ENCODE measurements at places on chromosomes 12 and 14. TPM values are rescaled to one million over a fixed set of nuclear protein-coding genes. Genes with fewer than 3 reads are reported as not detected.

DNA sequence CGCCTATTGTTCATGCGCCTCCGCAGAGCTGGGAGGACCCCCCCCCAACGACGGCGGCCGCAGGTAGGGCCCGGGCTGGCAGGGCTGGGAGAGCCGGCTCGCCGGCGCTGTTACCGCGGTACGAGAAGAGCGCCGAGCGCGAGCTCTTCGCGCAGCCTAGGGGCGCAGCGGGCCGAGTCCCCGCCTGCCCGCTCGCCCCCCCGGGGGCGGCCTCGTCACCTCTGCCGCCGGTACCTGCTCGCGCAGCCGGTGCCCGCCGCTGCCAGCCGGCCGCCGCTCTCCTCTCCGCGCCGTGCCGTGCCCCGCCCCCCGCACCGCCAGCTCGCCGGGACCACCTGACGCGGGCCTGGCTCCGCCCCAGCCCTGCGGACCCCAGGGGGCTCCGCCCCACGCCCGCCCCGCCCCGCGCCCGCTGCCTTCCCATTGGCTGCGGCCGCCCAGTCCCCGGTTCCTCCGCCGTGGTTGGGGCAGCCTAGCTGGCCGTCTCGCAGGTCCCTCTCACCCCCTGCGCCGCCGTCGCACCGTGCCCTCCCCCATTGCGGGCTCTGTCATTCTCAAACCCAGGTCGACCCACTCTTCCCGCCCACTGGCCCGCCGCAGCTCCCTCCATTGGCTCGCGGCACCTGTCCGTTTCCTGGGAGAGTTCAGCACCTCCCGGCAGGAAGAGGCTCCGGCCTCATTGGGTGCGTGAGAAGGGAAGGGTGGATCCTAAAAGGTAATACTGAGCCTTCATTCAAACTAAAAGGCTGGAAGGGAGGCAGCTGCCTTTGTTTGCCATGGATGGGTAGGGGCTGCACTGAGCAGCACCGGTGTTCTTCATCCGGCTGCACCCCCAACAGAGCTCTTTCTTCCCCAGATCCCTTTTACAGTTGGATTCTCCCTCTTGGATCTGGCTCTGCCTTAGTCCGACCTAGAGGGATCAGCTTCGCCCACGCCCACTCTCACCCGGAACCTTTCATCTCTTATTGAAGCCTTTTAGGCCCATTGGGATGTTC, at the start of gene MAP3K9:
Gene MAP3K9, minus strand, starts transcription at position 289 of the 995 bp plus-strand sequence. CDS start 342 bp downstream, outside the sequence.
- H3K4me1 ChIP-seq: no peaks in the 10 kb centered on the region
- H3K4me3 ChIP-seq: peak within 1 kb of the TSS; percentile 85
- H3K27me3 ChIP-seq: no peaks in the 10 kb centered on the region
- peak within 1 kb of the TSS; percentile 84 for H3K27ac ChIP-seq
- no peaks in the 10 kb centered on the region for H3K36me3 ChIP-seq

POLR3B gene
- 10.4 TPM for total RNA-seq

GRCh38 chr14:99255621-99256482, 16.1 kb downstream of the BCL11B start:
- no peaks in the 10 kb centered on the region for H3K27me3 ChIP-seq
- no peaks in the 10 kb centered on the region for H3K4me1 ChIP-seq
- H3K36me3 ChIP-seq: no peaks in the 10 kb centered on the region
- H3K4me3 ChIP-seq: no peak overlapping the region

- no peaks in the 10 kb centered on the region for H3K4me1 ChIP-seq
- no peaks in the 10 kb centered on the region for H3K36me3 ChIP-seq
- no peaks in the 10 kb centered on the region for H3K27me3 ChIP-seq
- peak; percentile 25 for DNase-seq
These were observed 6.2 kb downstream of the CMKLR1 start for GRCh38 chr12:108332791-108333382.

CD27 gene
- total RNA-seq: 1.9 TPM

- DNase-seq: no peak
- H3K4me1 ChIP-seq: peaks cover 8% of the 10 kb centered on the region
- no peaks in the 10 kb centered on the region for H3K27me3 ChIP-seq
- H3K4me3 ChIP-seq: peak overlapping the region; percentile 36
- no peaks in the 10 kb centered on the region for H3K36me3 ChIP-seq
- H3K27ac ChIP-seq: peak overlapping the region; percentile 80
These were observed 2.1 kb downstream of the GPX2 start for GRCh38 chr14:64940336-64940910.

GRCh38 chr12:69095765-69096477, 143.4 kb upstream of the CPSF6 start:
- H3K27me3 ChIP-seq: no peaks in the 10 kb centered on the region
- no peaks in the 10 kb centered on the region for H3K36me3 ChIP-seq
- no peak for DNase-seq
- H3K4me1 ChIP-seq: no peaks in the 10 kb centered on the region
- no peak overlapping the region for H3K27ac ChIP-seq

GRCh38 chr14:100384277-100384676, 61.1 kb downstream of the SLC25A47 start:
- H3K4me3 ChIP-seq: no peak overlapping the region
- no peaks in the 10 kb centered on the region for H3K36me3 ChIP-seq
- H3K27ac ChIP-seq: peak overlapping the region; percentile 3
- H3K4me1 ChIP-seq: peaks cover 3% of the 10 kb centered on the region

GRCh38 chr12:126496201-126496600, 1431.0 kb downstream of the AACS start:
- H3K27ac ChIP-seq: no peak overlapping the region
- no peaks in the 10 kb centered on the region for H3K27me3 ChIP-seq
- H3K36me3 ChIP-seq: no peaks in the 10 kb centered on the region

DNA sequence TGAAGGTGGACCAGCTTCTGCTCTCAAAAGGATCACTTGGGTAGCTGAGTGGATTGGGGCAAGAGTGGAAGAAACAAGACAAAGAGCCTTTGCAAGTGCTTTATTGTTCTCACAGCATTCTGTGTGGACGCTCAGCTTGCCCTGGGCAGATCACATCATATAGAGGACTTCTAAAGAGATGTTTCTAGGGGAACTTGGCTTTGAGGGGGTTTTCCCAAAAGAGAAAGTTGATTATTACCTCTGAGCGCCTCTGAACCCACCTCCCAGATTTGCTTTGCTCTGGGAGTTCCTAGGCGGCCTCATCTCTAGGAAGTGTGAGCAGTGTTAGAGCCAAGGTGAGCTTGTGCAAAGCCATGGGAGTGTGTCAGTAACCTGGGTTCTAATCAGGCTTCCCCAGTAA, 81.7 kb downstream of the RIN3 start:
- H3K27ac ChIP-seq: no peak overlapping the region
- no peak overlapping the region for H3K4me3 ChIP-seq
- no peaks in the 10 kb centered on the region for H3K36me3 ChIP-seq
- no peaks in the 10 kb centered on the region for H3K4me1 ChIP-seq
- H3K27me3 ChIP-seq: no peaks in the 10 kb centered on the region

- no peak for DNase-seq
- H3K27ac ChIP-seq: no peak overlapping the region
- H3K4me1 ChIP-seq: no peaks in the 10 kb centered on the region
These were observed 24.1 kb downstream of the AHNAK2 start for GRCh38 chr14:104953896-104954656.

GRCh38 chr12:48142818-48143674, 14.3 kb downstream of the ASB8 start:
- H3K4me3 ChIP-seq: no peak overlapping the region
- H3K27me3 ChIP-seq: no peaks in the 10 kb centered on the region
- no peaks in the 10 kb centered on the region for H3K36me3 ChIP-seq
- H3K4me1 ChIP-seq: no peaks in the 10 kb centered on the region

GRCh38 chr14:84409435-84409834, 1120.5 kb upstream of the FLRT2 start:
- no peak overlapping the region for H3K27ac ChIP-seq
- H3K27me3 ChIP-seq: no peaks in the 10 kb centered on the region
- H3K36me3 ChIP-seq: no peaks in the 10 kb centered on the region
- DNase-seq: no peak
- H3K4me1 ChIP-seq: no peaks in the 10 kb centered on the region

- DNase-seq: no peak
- no peak overlapping the region for H3K27ac ChIP-seq
- no peaks in the 10 kb centered on the region for H3K27me3 ChIP-seq
- H3K4me1 ChIP-seq: no peaks in the 10 kb centered on the region
These were observed 311.9 kb downstream of the DUSP6 start for GRCh38 chr12:89040146-89040964.

DNA sequence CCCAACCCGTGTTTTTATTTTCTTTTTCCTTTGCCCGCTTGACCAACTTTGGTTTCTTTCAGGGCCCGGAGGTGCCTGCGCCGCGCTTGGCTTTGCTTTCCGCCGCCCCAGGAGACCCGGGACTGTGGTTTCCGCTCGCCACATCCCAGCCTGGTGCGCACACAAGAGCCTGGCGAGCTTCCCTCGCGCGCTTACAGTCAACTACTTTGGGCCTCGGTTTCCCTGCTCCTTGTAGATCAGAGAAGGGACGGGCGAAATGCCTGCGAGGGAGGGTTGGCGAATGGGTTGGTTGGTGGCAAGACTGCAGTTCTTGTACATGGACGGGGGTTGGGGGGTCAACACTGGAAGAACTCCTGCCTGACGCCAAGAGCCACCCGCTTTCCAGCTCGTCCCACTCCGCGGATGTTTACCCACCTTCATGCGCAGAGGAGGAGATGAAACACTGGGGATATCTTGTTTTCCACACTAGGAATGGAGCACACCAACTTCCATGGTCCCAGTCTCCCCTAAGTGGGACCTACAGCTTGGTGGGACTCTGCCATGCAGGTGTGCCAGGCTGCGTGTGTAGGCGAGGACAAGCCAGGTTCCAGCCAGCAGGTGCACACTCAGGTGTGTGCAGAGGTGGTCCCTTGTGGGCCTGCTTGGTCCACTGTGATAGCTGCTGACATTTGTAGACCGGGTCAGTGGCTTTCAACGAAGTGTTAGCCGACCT, 16.6 kb upstream of the TBX3 start:
- H3K27me3 ChIP-seq: peaks cover 55% of the 10 kb centered on the region
- H3K27ac ChIP-seq: no peak overlapping the region
- no peaks in the 10 kb centered on the region for H3K4me1 ChIP-seq
- DNase-seq: no peak
- no peak overlapping the region for H3K4me3 ChIP-seq

LYZ gene
- 20.6 TPM for total RNA-seq

- H3K27ac ChIP-seq: no peak overlapping the region
- no peak for DNase-seq
- H3K4me1 ChIP-seq: no peaks in the 10 kb centered on the region
- H3K36me3 ChIP-seq: no peaks in the 10 kb centered on the region
- H3K4me3 ChIP-seq: no peak overlapping the region
These were observed 33.5 kb upstream of the DICER1 start for GRCh38 chr14:95190857-95191256.

- H3K36me3 ChIP-seq: peaks cover 7% of the 10 kb centered on the region
- no peaks in the 10 kb centered on the region for H3K4me1 ChIP-seq
- no peaks in the 10 kb centered on the region for H3K27me3 ChIP-seq
These were observed 30.0 kb downstream of the HSP90AA1 start for GRCh38 chr14:102056694-102057442.

GRCh38 chr14:60114881-60115280, 23.2 kb downstream of the PCNX4 start:
- H3K27ac ChIP-seq: no peak overlapping the region
- peaks cover 2% of the 10 kb centered on the region for H3K36me3 ChIP-seq
- no peaks in the 10 kb centered on the region for H3K4me1 ChIP-seq
- no peak overlapping the region for H3K4me3 ChIP-seq
- DNase-seq: no peak
- H3K27me3 ChIP-seq: no peaks in the 10 kb centered on the region

CDCA3 gene
- total RNA-seq: 63.7 TPM

- no peak overlapping the region for H3K27ac ChIP-seq
- no peak for DNase-seq
- no peak overlapping the region for H3K4me3 ChIP-seq
- no peaks in the 10 kb centered on the region for H3K27me3 ChIP-seq
- no peaks in the 10 kb centered on the region for H3K4me1 ChIP-seq
- no peaks in the 10 kb centered on the region for H3K36me3 ChIP-seq
These were observed 31.9 kb upstream of the CAND1 start for GRCh38 chr12:67237231-67237630.

DNA sequence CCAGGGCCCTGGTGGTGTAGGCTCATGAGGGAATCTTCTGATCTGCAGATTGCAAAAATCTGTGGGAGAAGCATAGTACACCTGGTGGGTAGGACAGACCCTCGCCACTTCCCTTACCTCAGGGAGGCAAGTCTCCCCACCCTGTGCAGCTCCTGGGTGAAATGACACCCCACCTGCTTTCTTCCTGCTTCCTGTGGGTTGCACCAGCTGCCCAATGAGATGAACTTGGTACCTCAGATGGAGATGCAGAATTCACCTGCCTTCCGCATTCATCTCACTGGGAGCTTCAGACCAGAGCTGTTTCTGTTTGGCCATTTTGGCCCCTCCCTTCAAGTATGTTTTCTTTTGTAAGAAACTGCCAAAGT, 4.7 kb downstream of the CLEC2D start:
- no peaks in the 10 kb centered on the region for H3K27me3 ChIP-seq
- DNase-seq: peak; percentile 23
- H3K27ac ChIP-seq: peak overlapping the region; percentile 56
- no peak overlapping the region for H3K4me3 ChIP-seq

RNASE12 gene
- not detected for total RNA-seq

All from colonic mucosa (tissue), 4 donors.